ENCODE measurements at places on chromosomes 13 and 19.

DNA sequence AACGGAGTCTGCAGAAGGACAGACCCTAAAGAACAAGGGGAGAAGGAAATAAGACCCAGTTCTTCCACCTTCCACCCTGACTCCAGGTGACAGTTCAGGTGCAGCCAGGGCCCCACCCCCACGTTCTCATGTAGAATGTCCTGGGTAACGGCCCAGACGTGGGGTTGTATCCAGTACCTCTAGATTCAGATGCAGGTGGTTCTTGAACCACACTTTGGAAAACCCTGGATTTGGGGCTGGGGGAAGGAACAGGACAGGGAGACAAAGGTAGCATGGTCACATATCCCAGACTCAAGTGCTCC is 2.2 kb downstream of the DMPK start:
- DNase-seq, result no peak

DNA sequence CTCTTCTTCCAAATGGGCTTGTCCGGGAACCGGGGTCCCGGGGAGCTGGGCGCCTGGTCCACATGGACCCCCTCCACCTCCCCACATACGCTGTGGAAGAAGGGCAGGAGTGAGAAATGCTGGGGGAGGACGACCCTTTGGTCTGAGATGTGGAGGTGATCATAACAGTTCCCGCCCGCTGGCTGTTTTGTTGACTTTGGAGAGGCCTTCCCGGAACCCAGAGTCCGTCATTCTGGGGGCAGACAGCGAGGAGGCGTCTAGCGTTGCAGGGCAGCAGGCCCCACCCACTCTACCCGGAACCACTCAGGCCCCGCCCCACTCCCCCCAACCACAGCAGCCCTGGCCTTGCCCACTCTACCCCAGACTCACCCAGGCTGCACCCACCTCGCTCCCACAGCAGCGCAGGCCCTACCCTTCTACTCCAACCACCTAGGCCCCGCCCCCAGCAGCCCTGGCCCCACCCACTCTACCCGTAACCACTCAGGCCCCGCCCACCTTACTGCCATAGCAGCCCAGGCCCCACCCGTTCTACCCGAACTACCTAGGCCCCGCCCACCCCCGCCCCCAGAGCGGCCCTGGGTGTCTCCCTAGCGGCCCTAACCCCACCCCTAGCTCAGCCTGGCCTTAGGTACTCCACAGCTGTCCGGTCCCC is 7.1 kb downstream of the GPR108 start:
- peak; percentile 38 for DNase-seq

GRCh38 chr13:101700598-101700997 is 248.1 kb downstream of the ITGBL1 start:
- DNase-seq, result no peak

- DNase-seq, result no peak
Observed at GRCh38 chr13:36031490-36031889, 99.7 kb downstream of the DCLK1 start.

GRCh38 chr19:38877781-38878574 is at the start of gene RINL:
RINL (minus strand) TSS chr19:38878275; CDS start chr19:38876742, 1,533 bp downstream.
- DNase-seq, result peak; percentile 78

GRCh38 chr19:45767881-45768654 is 984 bp downstream of the SIX5 start:
- peak; percentile 5 for DNase-seq

All from CD4-positive, alpha-beta T cell treated with Interleukin-10 for 1 hour (primary cell).